PC-3 (cell line): ENCODE measurements at places on chromosomes 1 and 21. TPM values are rescaled to one million over a fixed set of nuclear protein-coding genes. Genes with fewer than 3 reads are reported as not detected.
A peak's percentile ranks its signal among the peaks of the same experiment; 100 is the strongest.

- no peak for DNase-seq
These were observed 9.0 kb downstream of the MYOM3 start for GRCh38 chr1:24102961-24103360.

DNA sequence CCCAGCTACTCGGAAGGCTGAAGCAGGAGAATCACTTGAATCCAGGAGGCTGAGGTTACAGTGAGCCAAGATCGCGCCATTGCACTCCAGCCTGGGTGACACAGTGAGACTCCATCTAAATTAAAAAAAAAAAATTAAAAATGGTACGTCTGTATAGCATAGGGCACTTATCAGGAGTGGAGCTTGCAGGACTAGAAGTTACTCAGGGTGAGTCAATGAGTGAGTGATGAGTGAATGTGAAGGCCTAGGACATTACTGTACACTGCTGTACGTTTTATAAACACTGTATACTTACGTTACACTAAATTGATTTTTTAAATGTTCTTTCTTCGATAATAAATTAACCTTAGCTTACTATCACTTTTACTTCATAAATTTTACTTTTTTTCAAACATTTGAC, 183.6 kb downstream of the NR5A2 start:
- DNase-seq = peak; percentile 97

- no peak for DNase-seq
These were observed 36.1 kb downstream of the EPB41 start for GRCh38 chr1:28950449-28950848.

- no peak for DNase-seq
These were observed 740 bp downstream of the ZNF691 start for GRCh38 chr1:42847111-42847595.

DNA sequence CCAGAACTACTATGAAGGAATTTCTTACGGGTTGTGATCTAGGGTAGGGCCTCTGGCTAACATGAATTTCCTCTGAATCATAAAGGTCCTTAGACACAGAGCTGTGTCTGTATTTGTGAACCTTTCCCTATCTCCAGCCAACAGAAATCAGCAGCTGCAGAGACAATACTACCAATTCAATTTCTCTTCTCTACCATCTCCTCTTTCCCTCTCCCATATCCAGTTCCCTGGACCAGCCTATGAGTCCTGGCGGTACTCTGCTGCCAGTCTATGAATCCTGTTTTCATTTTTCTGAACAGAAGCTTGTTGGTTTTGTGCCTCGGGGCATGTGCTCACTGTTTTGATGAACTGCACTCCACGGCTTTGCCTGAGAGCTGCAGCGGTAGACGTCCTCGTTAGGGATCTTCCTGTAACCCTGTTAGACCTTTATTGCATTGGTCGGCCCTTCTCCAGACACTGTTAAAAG, 458.0 kb upstream of the VAMP3 start:
- no peak for DNase-seq

- DNase-seq = peak; percentile 26
These were observed 1609.6 kb upstream of the B3GALT2 start for GRCh38 chr1:194795917-194796593.

Gene C1QB
- total RNA-seq = not detected in 2 replicates
